ENCODE measurements at places on chromosomes 4 and X.

GRCh38 chr4:184100297-184100885 is 117.3 kb downstream of the ENPP6 start:
- no peak for DNase-seq

DNA sequence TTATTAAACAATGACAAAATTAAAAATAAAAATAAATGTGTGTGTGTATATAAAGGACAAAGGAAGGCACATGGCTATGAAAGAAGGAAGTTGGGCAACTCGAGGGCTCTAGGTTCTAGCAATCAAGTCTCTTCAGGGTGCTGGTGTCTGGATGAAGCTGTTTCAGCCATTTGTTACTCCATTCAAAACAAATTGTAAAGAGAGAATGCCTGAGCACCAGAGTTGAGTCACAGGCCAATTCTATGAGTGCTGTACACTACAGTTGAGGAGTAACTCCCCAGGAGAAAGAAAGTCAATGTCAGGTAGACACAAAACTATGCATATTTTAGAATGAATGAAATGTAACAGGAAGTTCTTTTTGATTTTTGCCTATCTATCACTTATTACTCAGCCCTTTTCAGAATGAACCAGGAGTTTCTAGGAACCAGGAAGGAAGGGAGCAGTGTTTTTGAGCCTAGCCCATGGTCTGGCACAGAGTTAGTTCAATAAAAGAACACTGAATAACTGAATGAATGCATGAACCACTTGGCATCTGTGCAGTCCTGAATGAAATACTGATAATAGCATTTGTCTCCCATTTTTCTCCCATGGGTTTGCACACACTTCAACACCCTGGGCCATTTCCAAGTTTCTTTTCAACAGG is 151.7 kb upstream of the CPEB2 start:
- no peak for DNase-seq

DNA sequence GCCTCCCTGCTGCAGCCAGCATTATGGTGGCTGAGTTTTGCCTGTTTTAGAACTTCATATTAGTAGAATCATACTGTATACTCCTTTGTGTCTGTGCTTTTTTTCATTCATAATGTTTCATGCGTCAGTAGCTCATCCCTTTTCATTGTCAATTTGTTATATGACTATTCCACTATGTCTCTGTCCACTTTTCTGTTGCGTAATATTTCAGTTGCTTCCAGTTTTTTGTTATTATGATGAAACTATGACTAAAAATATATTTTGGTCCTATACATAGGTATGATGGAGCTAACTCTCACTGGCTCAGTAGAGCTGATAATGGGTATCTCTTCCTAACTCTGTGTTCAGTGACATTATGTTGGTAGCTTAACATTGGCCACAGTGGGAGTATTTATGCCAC is 48.3 kb downstream of the DMP1 start:
- no peak for DNase-seq

GRCh38 chr4:8050555-8051206 is 107.9 kb downstream of the ABLIM2 start:
- DNase-seq = peak; percentile 71

DNA sequence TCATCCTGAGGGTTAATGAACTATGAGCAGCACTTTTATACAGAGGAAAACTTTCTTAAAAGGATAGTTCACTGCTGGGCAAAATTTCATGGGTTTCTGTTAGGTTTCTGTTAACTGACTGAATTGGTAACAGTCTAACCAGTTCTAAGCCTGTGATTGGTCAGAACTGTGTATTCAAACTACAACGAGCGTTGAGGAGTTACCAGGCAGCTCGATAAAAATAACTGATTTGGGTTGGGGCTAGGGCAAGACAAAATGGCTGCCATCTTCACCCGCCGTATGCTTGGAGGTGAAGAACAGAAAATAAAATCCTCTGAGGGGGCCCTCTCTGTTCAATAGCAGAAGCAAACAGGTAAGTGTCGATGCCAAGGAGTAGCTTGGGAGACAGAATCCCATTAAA is 22.0 kb downstream of the FAM133A start:
- DNase-seq = no peak

- no peak for DNase-seq
These were observed 187.1 kb downstream of the MGST2 start for GRCh38 chr4:139852612-139853269.

GRCh38 chr4:52842792-52843191 is 19.3 kb upstream of the RASL11B start:
- DNase-seq = no peak

GRCh38 chr4:31037703-31038102 is 317.5 kb downstream of the PCDH7 start:
- DNase-seq = no peak

GRCh38 chr4:125529071-125529470 is 214.3 kb downstream of the FAT4 start:
- DNase-seq = no peak

DNA sequence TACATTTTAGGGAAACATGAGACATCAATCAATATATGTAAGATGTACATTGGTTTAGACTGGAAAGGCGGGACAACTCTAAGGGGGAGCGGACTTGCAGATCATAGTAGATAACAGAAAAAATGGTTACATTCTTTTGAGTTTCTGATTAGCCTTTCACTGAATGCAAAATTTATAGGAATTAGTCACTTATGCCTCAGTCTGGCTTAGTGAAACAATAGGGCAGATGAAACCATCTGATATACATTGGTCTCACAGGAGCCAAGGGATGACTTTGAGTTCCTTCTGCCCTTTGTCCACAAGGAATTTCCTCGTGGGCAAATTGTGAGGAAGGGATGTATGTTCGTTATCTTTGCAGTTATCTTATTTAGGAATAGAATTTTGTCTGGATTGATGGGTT is 128.2 kb downstream of the ARSF start:
- no peak for DNase-seq

- DNase-seq = no peak
These were observed 65.5 kb downstream of the GLRA3 start for GRCh38 chr4:174763454-174764104.

DNA sequence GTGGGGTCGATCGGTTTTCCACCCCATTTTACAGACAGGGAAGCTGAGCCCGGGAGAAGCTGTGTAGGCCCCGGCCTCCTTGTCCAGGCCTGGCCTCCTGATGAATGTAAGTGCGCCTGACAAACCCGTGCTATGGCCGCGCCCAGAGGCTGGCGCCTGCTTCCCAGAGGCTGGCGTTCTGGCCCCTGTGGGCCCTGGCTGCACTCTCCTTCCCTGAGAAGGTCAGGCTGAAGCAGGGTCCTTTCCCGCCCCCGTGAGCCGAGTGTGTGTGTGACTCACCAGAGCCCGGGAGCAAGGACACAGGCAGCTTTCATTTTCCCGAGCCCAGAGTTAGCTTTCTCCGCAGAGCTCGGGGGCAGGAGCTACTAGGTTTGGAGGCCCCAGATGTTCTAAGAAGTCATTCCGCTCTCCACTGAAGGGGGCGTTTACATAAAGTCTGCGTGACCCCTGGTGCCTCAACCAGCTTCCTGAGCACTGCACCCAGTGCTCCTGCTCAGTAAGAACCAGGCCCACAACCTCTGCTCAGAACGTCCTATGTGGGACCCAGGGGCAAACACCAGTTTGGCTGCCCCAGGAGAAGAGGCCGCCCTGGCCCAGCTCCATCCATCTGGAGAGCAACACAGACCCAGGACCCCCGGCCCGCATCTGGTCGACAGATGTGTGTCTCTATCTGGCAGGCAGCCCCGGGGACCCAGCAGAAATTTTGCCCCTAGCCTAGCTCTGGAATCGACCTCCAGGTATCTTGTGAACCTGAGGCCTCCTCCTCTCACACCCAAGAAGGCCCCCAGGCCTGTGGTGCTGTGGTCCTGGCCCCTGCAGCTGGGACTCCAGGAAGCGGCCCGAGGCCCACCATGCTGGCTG is 13.6 kb downstream of the UVSSA start:
- DNase-seq = no peak

GRCh38 chrX:139831675-139832456 is 101.0 kb downstream of the ATP11C start:
- DNase-seq = no peak

- no peak for DNase-seq
These were observed 106.4 kb upstream of the NWD2 start for GRCh38 chr4:37138019-37138653.

GRCh38 chr4:81746773-81747172 is 275.1 kb upstream of the RASGEF1B start:
- no peak for DNase-seq

GRCh38 chr4:52244103-52244775 is 193.1 kb downstream of the SPATA18 start:
- no peak for DNase-seq

Measured in renal cortex interstitium (tissue), 15 donors.